ENCODE measurements at places on chromosomes 6 and 20.
A peak's percentile ranks its signal among the peaks of the same experiment; 100 is the strongest.

- DNase-seq: peak; percentile 26
Observed at GRCh38 chr6:109978174-109979032, at the start of gene GPR6. TSS of gene GPR6 (plus strand) at chr6:109978311. CDS start at chr6:109979113, 802 bp downstream.

GRCh38 chr6:134738211-134738885, 211.6 kb downstream of the ALDH8A1 start:
- DNase-seq: no peak

- no peak for DNase-seq
Observed at GRCh38 chr6:113127786-113128419, 729.2 kb upstream of the MARCKS start.

DNA sequence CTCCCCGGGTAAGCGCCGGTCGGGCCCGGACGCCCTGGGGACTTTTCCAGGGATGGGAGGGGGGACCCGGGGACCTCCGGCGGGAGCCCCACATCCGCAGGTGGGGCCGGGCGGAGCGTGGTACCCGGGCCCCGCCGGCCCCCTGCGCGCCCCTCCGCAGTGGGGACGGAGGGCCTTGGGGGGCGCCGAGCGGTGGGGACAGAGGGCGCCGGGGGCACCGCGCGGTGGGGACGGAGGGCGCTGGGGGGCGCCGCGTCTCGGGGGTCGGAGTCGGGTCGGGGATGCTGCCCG, 270 bp downstream of the PLEKHG1 start:
- no peak for DNase-seq

- no peak for DNase-seq
Observed at GRCh38 chr6:149766156-149766769, 16.7 kb downstream of the PCMT1 start.

DNA sequence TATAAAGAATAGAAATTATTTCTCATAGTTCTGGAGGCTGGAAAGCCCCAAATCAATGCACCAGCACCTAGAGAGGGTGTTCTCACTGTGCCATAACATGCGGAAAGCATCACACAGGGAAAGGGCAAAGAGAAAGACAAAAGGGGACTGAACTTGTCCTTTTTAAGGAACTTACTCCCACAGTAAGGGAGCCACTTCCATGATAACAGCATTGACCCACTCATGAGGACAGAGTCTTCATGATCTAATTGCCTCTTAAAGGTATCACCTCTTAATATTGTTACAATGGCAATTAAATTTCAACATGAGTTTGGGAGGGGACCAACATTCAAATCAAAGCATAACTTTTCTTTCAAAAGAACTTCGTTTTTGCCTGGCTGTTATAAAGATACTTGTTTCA, 582.2 kb upstream of the ARID1B start:
- no peak for DNase-seq

DNA sequence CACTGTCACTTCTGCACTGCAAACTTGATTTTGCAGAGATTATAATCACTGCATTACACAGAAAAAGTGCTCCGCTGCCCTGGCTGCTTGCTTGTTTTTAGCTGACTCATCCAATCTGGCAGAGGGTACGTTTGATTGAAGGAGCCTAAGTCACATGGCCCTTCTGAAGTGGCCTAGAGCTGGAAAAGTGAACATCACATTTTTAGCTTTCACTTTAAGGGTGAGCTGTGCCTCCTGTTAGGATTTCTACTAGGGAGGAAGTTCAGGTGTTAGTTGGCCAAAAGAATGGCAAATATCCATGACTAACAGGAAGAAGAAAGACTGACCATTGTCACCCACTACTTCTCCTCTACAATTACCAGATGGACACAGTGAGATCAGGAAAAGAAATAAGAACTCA, 889.1 kb upstream of the MAP3K7 start:
- DNase-seq: no peak

DNA sequence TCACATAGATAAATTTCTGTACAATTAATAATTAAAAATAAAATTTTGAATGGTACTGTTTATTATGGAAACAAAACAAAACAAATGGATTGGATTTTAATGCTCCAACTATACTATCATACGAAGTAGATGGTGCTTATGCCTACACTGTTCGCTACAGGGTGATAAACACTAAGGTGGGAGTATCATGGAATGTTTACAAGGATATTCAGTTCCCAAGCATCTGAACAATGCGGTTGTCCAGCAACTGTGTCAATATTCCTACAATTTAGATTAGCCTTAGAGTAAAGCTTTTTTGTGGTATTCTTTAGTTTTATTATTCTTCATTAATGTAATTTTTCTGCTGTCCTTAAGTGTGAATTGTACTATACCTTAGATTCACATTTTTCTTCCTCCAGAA, 105.1 kb downstream of the MMS22L start:
- no peak for DNase-seq

DNA sequence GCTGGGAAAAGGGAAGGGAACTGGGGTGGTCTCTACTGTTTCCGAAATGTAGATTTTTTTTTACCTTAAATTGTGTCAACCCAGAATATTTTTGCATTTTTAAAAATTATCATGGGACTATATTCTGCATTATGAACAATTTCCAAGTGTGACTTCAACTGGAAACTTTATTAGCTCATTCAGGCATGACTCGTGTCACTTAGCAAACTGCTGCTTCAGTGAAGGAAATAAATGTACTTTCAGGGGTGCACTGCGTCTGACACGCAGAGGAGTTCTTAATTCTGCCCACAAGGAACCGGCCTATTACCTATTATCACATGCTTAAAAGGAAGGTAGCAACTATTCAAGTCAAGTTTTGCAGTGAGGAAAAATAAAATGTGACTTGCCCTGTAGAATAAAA, 291.3 kb upstream of the PRDM1 start:
- no peak for DNase-seq

GRCh38 chr6:23003671-23004467, 434.5 kb downstream of the HDGFL1 start:
- no peak for DNase-seq

GRCh38 chr6:4914420-4915159, 89.2 kb downstream of the RPP40 start:
- no peak for DNase-seq

GRCh38 chr6:4394786-4395185, 259.4 kb upstream of the ECI2 start:
- DNase-seq: no peak

- DNase-seq: no peak
Observed at GRCh38 chr6:170276369-170277057, 14.4 kb downstream of the DLL1 start.

DNA sequence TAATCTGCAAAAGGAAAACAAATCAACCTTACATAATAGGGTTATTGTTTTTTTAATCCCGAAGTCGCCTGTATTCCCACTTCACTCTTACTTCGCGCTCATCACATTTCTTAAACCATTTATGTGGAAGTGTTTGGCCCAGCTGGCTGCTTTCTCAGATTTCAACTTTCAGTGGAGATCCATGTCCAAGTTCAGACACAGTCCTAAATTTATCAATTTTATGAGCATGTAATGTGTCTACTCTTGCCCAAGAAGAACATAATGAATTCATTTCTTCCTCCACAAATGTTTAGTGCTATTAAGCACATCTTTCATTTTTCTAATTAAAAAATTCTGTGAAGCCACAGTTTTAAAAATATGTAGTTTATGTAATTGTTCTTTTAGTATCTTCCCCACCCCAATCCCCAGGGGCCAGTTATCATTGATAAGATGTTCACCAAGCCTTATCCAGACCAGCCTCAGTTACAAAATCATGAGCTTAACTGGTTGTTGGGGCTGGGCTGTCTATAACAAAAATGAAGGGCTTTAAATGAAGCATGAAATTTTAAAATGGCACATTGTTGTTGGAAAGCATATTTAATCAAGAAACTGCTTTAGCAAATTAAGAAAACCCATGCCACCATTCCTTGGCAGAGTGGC, 151.7 kb downstream of the UST start:
- DNase-seq: no peak

GRCh38 chr20:18637224-18637623, 49.4 kb downstream of the DTD1 start:
- DNase-seq: no peak

DNA sequence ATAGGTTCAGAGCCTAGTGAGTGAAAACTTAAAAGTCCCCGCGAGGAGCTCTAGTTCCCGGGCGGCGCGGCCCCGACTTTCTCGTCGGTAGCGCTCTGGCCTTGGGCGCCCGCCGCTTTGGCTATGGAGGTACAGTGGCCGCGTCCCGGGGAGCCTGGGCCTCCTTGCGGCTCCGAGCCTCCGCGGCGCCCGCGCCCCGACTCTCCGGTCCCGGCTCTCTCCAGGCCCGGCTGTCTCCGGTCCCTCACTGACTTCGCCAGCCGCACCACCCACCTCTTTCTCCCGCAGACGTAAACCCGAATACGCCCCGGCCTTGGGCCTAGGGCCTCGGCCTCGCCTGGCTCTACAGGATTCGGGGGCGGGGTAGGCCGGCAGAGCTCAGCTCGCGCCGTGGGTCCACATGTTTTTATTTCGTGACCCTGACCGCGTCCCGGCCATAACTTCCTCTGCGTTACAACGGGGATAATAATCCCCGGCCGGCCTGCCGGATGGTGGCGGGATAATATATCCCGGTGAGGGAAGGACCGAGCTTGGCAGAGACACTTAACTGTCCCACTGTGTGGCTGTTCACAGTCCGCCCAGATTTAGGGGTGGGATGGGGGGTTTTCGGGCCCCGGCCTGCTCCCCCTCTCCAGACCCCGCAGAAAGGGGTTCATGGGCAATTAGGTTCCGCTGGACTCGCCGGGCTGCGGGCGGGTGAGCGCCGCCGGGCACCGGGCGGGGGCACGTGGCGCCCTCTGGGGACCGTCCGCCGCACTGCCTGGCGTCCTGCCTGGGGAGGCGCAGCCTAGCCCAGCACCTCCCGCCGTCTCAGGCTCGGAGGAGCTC, 10.0 kb upstream of the TBX18 start:
- no peak for DNase-seq

- no peak for DNase-seq
Observed at GRCh38 chr6:112439432-112439831, 92.3 kb downstream of the RFPL4B start.

- DNase-seq: no peak
Observed at GRCh38 chr6:49966334-49966733, 2.4 kb upstream of the DEFB114 start.

GRCh38 chr6:149094934-149095351, 222.6 kb upstream of the TAB2 start:
- no peak for DNase-seq

GRCh38 chr6:49782725-49783124, 4.4 kb downstream of the PGK2 start:
- no peak for DNase-seq

DNA sequence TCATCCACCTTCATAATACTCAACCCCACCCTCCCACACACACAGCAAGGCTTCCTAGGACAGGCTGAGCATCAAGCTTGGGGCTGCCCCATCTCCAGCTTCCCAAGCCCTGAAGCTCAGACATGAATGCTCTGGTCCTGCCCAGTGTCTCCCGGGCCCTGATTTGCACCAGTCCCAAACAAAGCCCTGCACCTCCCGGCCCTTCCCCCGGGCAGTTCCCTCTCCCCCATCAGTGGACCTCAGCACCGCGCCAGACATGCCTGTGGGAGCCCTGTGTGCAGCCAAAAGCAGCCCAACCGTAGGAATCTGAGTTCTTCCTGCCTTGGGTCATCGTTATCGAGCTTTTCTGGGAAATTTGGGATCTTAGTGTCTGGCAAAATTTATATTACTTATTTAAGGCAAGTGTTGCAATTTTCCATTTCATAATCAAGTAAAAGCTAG, 63.5 kb downstream of the THBS2 start:
- DNase-seq: no peak

- DNase-seq: no peak
Observed at GRCh38 chr6:52132292-52132691, 44.9 kb upstream of the PKHD1 start.

- no peak for DNase-seq
Observed at GRCh38 chr6:152225241-152225934, 411.8 kb downstream of the SYNE1 start.

GRCh38 chr20:3047486-3048419, 1.9 kb downstream of the MRPS26 start:
- DNase-seq: no peak

- no peak for DNase-seq
Observed at GRCh38 chr6:37801605-37801940, 18.0 kb upstream of the ZFAND3 start.

DNA sequence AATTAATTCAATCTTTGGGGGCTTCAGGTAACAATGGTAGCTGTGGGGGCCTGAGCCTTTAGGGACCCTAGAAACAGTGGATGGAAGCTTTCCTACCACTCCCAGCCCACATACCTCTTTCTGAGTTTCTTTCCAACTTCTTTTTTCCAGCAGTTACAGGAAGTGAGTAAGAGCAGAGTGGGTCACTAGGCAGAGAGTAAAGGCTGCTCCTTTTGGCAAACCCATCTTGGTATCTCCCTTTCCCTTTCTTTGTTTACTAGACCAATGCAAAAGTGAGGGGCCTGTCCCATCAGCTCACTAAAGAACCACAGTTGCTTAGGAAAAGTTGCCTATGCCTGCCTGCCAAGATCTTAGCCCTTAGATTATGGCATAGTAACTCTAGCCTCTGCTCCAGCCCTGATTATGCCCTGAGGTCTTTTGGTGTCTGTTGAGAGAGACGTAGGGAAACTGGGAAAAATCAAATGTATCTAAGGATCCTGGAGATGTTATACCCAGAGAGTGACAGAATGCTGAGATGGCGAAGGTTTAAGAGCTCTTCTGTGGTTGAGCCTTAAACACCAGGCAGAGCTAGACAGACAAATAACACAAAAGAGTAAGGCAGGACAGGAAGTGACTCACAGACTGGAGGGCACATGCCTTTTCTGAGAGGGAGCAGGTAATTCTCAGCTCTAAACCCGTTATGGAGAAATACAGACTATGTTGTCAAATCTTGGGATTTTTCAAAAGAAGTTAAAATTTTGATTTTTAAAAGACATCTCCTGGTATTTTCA, 31.3 kb downstream of the TRMT6 start:
- no peak for DNase-seq

- DNase-seq: no peak
Observed at GRCh38 chr6:119201480-119201879, 123.0 kb upstream of the FAM184A start.

DNA sequence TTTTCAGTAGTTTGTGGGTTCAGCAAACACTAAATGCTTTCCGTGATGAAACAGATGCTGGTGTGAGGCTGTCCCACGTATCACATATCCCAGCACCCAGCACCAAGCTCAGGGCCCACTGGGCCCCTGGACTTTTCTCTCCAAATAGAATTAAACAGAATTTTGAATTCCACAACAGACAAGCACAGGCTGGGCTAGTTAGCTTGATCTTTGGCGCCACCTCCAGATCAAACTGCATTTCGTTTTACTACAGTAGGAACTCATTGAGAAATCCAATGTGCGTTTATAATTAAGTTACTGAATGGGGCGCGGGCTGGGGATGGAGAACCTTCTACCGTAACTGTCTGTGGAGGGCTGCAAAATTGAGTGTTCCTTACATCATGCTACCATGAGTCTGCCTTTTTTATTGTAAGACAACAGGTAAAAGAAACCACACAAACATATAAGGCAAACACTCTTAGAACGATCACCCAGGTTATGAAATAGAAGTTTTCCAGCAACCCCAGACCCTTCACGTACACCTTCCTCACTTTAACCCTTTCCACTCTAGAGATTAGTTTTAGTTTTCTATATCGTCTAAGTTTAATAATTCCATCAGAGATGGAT, 107.8 kb downstream of the ZFP64 start:
- DNase-seq: peak; percentile 31
